ENCODE measurements at places on chromosomes 1 and 21.

- no peak for DNase-seq
Observed at GRCh38 chr21:44865561-44866280, 7.8 kb downstream of the PTTG1IP start.

DNA sequence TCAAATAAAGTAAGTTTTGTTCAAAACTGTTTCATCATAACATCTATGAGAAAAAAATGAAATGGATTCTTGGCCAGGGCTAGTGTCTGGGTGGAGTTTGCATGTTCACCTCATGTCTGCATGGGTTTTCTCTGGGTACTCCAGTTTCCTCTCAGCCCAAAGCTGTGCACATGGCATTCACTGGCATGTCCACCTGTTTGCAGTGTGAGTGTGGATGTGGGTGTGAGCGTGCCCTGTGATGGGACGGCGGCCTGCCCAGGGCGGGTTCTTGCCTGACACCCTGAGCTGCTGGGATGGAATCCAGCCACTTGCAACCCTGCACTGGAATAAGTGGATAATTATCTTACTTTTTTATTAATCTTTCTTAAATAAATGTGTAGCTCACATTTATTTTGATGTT, 185.5 kb downstream of the RYR2 start:
- DNase-seq, result no peak

GRCh38 chr1:147736883-147737282, 23.5 kb downstream of the GJA5 start:
- no peak for DNase-seq

DNA sequence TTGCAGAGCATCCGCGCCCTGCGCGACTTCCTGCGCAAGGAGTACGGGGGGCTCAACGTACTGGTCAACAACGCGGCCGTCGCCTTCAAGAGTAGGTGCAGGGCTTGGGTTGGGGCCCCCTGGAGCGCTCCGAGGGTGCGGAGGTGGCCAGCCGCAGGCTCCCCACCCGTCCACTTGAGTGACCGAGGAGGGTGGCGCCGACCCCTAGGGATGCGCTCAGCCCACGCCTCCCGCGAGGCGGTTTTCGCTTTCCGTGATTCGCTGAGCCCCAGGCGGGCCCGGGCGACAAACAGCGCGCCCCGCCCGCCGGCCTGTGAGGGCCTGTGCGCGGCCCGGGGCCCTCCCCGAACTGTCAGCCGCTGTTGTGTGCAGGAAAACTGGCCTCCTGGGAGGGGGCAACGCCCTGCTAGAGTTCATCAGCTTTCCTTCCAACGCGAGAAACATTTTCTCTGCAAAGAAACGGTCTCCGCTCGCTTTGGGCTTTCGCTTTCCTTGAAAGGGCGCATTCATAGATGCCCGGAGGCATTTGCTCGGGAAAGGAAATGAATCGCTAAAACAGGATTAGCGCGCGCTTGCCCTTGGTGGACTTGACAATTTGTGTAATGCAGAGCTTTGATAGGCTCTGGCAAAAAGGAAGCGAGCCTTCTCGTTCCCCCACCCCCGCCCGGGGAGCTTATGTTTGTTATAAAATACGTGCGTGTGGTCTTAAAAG, 668 bp downstream of the CBR3 start:
- peak; percentile 72 for DNase-seq

DNA sequence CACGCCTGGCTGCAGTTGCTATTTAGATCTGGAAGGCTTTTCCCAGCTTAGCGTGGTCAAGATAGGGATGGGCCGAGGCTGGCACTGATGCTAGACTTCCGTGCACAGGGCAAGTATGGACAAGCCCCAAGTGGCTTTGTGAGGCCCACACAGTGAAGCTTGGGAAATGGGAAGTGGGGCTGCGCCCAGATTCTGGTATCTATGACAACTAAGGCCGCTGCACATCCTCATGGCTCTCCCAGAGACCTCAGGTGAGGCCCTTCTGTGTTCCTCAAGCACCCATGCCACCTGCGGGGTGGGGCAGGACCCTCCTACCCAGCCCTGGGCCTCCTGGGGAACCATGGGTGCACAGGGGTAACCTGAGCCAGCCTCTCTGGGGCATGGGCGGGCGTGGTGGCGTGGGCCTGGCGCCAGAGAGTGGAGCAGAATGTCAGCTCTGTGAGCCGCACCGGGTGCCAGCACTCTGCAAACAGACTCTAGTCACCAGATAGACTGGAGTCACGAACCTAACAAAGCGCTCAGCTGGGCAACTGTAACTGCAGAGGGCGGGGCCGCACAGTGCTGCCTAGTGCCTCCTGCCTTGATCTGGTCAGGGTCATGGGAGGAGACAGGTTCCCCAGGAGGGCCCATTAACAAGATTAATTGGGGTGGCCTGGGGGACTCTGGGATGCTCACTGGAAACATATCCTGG, 46.4 kb downstream of the ELF3 start:
- DNase-seq, result no peak

DNA sequence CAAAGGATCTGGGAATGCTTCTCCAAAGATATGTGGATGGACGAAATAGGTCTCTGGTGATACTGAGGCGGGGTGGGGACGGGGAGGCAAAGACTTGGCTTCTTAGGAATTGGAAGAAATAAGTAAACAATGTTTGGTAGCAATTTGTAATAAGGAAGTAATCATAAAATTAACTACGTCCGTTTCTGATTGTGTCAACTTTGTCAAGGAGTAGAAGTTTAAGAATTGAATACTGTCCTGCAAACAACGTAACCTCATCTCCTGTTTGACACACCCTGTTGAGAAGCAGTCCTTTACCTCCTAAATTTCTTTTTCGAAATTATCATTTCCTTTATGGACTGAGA, 471 bp downstream of the POLR3C start:
- DNase-seq, result no peak

DNA sequence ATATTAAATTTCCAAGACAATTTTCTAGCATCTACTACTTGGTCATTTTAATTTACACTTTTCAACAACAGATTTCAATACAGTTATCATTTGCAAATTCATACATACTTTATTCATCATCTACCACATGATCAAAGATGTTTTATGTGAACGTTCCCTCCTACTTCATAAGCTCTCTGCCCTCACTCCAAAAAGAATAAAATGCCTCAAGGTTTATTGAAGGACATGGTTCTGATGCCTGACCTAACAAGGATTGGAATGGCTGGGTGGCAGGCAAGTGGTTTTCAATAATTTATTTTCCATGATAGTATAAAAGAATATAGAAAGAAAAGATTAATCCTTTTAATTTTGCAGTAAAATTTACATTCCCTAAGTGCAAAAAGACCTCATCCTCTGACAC, 5.4 kb downstream of the CDKN2C start:
- no peak for DNase-seq

DNA sequence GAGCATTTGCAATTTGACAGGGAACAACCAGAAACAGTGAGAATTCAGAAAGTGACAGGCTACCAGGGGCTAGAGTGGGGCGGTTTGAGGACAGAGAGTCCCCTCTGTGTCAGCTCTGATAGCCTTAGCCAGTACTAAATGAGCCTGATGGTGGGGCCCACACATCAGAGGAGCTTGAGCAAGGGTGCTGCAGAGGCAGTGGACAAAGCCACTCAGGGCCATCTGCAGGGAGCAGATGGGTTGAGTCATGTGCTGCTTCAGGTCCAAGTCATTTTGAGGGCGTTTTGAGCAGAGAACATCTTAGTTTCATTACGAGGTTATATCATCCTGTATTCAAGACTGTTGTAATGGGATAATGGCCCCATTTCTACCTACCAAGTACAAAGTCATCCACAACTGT, 7.7 kb downstream of the LRRC52 start:
- no peak for DNase-seq

GRCh38 chr1:13813398-13814012, 113.5 kb downstream of the PRDM2 start:
- DNase-seq, result no peak

- no peak for DNase-seq
Observed at GRCh38 chr21:32508558-32508957, 76.8 kb downstream of the TCP10L start.

DNA sequence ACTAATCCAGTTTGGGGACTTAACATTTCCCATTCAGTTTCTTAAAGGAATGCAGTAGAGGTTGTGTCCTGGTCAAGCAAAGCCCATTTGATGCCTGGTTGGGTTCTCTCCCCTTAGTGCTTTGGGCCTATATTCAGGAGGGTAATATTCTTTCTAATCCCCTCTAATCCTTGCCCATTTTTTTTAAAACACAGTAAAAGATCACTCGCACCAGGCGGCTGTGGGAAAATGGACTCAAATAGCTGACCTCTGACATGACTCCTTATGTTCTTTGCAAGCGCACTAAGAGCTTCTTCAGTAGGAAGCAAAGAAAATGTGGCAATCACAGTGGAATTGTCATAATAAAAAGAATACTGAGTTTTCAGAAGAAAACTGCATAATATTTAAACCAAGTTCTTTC, 49.9 kb downstream of the WNT2B start:
- DNase-seq, result no peak

- DNase-seq, result no peak
Observed at GRCh38 chr1:204426971-204427701, 15.5 kb upstream of the PPP1R15B start.

- no peak for DNase-seq
Observed at GRCh38 chr21:44920694-44921604, at the start of gene ITGB2. Gene ITGB2 (minus strand): TSS chr21:44920899. CDS start chr21:44910782, 10,117 bp downstream.

DNA sequence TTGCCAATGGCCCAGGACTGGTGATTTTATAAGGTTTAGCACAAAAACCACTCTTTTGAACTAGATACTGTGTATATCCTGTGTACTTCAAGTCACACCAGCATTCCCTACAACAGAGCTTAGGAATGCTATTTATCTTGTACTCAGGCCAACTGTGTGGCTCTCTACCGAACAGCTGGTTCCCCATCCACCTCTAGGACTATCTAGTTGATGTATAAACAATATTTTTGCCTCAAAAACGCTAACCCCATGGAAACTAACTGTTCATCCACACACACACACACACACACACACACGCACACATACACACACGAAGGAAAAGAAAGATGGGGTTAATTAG, 28.7 kb upstream of the SLC45A3 start:
- DNase-seq, result no peak

DNA sequence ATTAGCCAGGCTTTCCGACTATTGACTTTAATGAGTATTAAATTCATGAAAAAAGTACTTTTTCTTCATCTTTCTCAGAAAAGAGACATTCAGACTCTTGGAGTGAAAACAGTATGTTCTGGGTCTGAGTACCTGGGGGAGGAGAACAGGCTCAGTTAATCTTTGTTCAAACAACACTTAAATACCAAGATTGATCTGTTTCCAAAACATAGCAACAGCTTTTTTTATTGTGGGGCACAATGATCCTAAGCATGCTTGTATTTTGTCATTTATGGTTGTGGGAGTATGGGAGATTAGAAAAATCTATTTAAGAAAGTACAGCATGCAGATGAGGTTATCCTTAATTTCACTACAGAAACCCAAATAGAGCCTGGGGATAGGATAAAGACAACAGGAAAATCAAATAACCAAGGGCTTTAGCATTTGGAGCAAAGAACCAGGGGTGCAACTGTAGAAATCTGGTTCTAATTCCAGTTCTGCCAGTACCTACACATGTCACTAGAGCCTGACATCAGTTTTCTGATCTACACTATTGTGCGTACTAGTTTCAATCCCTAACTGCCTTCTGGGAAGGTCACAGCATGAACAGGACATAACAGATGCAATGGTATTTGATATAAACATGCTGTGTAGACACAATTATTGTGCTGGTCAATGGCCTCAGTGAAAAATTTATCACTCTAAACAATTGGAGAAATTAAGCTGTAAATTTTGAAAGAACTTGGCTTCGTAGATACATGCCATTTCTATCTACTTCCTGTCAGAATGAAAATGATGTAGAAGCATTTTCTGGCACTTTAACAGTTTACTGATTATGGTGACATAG, 91.2 kb downstream of the KCNK1 start:
- no peak for DNase-seq

DNA sequence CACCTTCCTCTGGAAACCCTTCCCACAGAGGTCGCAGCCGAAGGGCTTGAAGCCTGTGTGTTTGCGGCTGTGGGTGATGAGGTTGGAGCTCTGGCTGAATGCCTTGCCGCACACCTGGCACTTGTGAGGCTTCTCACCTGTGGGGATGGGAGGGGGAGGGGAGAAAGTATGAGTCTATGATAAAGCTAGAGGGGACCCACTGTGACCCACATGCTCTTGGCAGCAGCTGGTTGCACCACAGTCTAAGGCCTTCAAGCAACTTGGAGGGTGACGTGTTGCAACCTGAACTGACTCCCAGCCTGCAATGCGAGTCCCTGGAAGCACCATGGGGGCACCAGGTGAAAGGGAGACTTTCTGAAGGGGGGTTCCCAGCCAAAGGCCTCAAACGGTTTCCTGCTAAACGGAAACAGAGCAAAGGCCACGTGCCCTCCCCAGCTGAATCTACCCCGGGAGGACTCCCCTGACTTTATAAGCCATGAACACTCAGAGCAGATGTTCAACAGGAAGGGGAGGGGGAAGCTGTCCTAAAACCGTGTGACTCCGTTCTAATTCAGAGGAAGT, 10.6 kb downstream of the GFI1 start:
- no peak for DNase-seq

DNA sequence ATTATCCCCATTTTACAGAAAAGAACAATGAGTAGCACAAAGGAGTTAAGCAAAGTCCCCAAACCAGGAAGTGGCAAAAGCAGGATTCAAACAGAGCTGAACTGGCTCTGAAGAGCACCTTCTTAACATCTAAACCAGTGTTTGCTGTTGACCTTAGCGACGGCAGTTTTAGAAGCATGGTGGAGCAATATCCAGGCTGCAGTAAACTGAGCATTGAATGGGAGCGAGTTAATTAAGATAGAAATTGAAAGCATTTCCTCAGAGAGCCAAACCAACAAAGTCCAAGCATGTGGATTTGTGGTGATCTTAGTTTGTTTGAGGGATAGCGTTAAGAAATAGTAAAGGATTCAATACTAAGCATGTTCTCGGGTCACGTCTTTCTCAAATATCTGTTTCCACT, 13.4 kb upstream of the ZNF281 start:
- DNase-seq, result no peak

DNA sequence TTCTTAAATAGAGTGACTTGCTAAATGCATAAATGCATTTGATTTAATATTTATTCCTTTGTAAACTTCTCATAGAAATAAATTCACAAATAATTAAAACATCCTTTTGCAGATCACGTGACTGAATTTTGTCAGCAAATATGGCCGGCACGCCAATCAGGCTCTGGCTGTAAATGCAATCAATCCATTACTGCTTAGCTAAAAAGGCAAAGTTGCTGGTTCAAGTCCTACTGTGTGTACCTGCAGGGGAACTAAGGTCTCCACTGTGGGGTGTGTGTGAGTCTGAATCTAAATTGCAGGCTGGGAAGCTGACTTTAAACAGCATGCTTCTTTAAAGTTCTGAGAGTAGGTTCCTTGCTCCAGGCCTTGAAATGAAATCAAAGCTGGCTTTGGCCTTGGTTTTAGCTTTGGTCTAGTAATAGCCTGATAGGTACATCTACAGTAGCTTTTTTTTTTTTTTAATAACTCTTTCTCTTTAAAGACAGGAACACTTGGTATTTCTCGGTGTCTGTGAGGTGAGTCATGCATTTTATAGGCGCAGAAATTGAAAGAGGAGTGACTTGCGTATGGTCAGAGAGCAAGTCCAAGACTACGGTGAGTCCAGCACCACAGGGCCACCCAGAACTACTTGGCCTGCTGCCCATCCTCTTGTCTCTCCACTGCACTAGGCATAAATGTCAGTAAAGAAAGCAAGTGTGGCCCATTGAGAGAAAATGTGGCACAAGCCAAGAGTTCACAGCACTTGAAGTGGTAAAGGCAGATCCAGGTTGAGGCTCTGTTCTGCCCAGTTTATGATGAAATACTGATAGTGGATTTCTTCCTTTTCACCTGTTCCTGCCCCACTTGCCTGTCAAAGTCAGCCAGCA, 36.2 kb upstream of the LYST start:
- no peak for DNase-seq

GRCh38 chr1:229642376-229642775, 16.3 kb downstream of the URB2 start:
- DNase-seq, result no peak

All from posterior cingulate gyrus (tissue), 11 donors.